ENCODE measurements at places on chromosomes 3 and 15.
A peak's percentile ranks its signal among the peaks of the same experiment; 100 is the strongest.

- no peak for DNase-seq
Observed at GRCh38 chr3:171317171-171317570, 143.0 kb downstream of the TNIK start.

DNA sequence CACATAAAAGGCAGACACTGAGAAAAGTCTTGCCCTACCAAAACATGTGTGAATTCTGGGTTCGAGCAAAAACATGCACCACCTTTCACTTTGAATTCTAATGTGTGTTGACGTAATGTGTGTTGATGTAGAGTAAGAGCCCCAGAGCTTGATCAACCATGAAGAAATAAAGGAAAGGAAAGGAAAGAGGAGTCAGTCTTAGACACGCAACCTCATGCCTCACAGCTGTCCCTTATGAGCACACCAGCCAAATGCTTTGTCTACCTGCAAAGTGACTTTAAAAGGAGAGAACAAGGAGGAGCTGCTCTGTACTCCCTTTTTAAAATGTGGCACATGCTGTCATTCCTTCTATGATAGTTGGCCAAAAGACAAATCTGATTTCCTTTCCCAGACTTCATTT is 80.8 kb downstream of the RFTN1 start:
- DNase-seq, result no peak

DNA sequence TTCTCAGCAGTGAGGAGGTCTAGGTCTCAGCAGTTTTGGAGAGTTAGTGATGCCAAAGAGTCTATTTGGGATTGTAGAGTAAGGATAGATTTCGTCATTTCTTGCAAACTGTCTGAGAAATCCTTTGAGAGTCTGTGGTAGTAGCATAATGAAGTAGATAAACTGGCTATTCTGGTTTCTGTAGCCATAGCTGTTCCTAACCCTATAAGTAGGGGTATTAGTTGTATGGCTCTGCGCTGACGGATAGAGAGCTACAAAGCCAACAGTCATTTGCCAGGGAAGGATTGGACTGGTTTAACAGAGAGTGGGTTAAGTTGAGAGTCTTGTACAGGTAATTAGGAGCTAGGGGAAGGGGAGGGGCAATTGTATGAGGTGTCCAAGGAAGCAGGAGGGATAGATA is 50.6 kb downstream of the KLHDC8B start:
- no peak for DNase-seq

DNA sequence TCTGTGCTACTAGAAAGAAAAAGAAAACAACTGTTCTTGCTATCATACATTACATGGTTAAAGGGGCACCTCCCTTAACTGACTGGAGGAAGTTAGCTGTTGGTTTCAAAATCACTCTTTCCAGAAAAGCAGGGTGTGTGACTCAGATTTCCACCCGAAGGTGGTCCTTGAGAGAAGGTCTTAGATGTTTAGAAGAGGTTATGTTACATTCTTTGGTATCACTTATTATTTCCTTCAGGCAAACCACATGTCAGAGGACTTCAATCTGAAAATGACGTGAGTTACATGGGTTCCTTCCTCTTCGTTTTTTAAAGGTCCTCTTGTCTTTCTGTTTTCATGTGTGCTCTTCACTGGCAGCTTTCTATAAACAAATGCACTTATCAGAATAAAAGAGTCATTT is 307.9 kb upstream of the CBLB start:
- DNase-seq, result peak; percentile 82

GRCh38 chr15:85785887-85786780 is 8.6 kb downstream of the KLHL25 start:
- no peak for DNase-seq

DNA sequence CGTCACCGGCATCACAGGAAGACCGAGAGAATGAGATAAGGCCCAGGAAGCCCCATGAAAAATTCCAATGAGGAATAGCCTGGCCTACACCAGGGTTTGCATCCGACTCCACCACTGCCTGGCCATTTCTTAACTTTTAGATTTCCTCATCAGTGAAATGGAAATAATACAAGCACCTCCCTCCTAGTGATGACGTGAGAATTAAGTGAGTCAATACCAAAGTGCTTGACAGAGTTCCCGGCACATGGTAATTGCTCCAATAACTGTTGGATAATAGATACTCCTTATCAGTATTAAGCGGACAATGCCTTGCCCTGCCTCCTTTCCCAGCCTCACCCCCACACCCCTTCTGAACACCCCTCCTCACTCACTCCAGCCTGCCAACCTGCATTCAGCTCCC is 105.4 kb downstream of the TLE3 start:
- no peak for DNase-seq

DNA sequence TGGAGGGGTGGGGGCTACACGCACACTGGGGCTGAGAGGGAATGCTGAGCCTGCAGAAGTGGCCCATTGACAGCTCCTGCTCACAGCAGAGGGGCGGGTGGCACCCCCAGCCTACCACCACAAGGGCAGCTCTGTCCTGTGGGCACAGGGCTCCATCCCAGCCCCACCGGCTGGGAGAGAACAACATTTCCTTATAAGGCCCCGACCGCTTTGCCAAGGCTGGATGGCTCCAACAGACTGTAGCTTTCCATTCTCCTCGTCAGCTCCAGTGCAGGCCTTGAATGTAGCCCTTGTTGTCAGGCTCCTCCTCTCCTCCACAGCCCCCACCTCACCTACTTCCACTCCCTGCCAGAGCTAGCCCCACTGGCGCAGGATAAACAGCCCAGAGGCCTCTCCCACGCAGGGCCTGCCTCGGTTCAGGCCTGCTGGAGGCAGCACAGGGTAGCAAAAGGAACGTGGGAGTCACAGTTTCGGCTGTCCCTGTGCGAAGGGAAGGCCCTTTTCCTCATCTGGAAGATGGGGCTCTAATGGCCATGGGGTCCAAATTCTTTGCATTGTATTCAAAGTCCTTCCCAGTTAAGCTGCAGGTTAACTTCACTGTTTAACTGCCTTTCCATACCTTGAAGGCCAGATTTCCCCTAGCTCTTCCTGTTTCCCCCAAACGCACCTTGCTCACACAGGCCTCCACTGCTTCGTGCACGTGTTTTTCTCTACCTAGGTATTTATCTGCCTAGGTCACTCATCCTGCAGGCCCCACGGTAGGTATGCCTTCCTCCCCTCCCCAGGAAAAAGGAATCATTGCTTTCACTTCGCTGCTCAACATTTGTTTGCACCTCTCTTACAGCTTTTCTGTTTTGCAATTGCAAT is 101.6 kb upstream of the LPP start:
- no peak for DNase-seq

- no peak for DNase-seq
Observed at GRCh38 chr3:86774082-86774691, 216.8 kb downstream of the VGLL3 start.

GRCh38 chr3:159280386-159281191 is 478.7 kb downstream of the MFSD1 start:
- DNase-seq, result no peak
